IgD-negative memory B cell (primary cell): ENCODE measurements at places on chromosomes 5 and 9. TPM values are rescaled to one million over a fixed set of nuclear protein-coding genes. Genes with fewer than 3 reads are reported as not detected.

TAS2R1 gene
- polyA plus RNA-seq: not detected

DIAPH1 gene
- polyA plus RNA-seq: 57.6 TPM

PDZD2 gene
- polyA plus RNA-seq: 0.16 TPM

C1QTNF3 gene
- 0.81 TPM for polyA plus RNA-seq

TLX3 gene
- polyA plus RNA-seq: not detected

NTRK2 gene
- polyA plus RNA-seq: not detected

PDE8B gene
- polyA plus RNA-seq: not detected

PFN3 gene
- not detected for polyA plus RNA-seq

SLC22A4 gene
- polyA plus RNA-seq: not detected
